ENCODE measurements at places on chromosomes 3 and 15.

GRCh38 chr3:128506754-128507153, 13.8 kb upstream of the GATA2 start:
- no peak for DNase-seq

DNA sequence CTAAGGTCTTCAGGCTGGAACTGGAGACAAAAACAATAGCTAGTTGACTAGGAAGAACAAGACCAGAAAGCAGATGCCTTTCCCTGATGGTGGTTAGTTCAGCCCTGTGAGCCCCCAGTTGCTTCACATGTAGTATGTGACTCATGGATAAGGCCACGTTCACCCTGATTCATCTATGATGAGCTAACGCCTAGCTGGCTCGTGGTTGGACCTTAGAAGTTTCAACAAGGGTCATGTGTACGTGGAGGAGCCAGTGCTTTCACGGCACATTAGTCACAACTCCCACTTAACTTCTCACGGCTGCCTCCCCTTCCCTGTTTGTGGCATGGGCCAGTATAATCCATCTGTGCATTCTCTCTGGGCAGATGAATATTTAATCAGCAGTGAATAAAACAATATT, 20.6 kb downstream of the COL8A1 start:
- no peak for DNase-seq

- DNase-seq: no peak
Observed at GRCh38 chr15:58086491-58086890, 21.0 kb upstream of the ALDH1A2 start.

DNA sequence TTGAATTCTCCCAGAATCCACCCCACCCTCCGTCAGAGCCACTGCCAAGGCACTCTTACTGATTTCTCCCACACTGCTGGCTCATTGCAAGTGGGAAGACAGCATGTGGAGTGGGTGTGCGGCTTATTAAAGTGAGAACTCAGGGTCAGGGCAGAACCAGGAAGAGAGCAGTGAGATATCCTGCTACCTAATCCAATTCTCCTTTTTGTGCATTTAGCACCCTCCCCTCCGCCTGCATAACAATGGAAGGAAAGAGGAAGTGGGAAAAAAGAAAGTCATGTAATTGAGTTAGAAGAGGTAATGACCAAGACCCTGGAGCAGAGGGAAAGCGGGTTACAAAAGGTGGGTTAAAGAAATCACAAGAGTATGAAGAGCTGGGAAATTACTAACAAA, 27.8 kb upstream of the PIK3CB start:
- DNase-seq: no peak

- DNase-seq: no peak
Observed at GRCh38 chr15:38307861-38308641, 55.4 kb downstream of the SPRED1 start.

DNA sequence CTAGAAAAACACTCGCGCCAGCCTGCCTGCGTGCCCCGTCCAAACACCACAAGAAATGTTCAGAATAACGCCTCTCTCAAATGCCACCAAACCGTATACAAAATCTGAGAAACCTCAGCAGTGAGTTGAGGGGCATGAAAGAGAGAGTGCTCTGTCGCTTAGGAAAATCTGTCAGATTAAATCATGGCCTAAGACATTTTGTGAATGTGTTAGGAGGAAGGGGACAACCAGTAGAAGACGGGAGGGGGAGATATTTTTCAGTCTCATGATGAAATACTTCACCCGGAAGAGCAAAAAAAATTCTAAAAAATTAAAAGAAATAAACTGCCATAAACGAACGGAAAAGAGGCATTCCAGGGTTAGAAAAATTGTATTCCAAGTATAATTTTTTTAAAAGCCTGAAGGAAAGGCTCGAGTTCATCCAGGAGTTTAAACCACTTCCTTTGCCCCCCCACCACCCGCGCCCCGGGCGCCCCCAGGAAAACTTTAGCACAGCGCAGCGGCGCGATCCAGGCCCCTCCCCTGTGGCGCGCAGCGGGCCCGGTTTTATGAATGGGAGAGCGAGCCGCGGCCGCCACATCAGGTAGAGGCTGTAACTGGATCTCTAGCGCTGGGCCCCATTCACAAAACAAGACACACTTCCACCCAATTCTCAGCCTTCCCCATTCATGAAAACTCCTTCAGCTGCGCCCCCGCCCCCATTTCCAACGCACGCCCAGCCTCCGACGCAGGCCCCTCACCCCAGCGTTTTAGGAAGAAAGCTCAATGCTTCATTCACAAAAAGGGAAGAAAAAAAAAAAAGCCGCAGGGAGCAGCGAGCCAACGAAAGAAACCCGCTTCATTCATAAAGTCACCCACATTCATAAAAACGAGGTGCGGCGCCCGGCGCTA, 1.4 kb downstream of the ETV5 start:
- DNase-seq: peak; percentile 71

DNA sequence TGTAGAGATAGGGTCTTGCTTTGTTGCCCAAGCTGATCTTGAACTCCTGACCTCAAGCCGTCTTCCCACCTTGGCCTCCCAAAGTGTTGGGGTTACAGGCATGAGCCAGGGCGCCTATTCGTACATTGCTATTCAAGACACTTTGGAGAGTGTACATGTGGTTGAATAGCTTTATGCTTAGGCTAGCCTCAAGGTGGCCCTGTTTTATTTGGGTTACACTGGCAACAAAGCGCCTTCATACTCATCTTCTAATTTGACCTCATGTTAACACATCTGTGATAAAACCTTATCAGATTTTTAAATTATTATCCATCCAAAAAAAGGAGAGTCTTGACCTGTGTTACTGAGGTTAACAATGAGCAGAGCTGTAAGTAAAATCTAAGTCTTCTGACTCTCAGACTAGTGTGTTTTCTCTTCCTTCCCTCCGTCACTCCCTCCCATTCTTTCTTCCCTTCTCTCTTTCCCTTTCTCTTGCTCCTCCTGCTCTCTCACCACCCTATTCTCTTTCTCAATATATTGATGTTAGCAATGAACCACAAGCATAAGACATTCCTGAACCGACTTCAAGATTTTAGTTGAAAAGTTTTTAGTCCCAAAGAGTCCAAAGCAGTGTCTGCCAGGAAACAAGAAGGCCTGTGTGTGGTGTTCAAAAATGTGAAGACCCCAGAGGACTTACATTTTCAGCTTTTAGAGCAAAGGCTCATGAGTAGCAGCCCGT, 603.7 kb upstream of the CFAP20DC start:
- DNase-seq: no peak

- no peak for DNase-seq
Observed at GRCh38 chr3:31132132-31132769, 237.8 kb upstream of the GADL1 start.

GRCh38 chr3:135499426-135499825, 466.1 kb upstream of the PPP2R3A start:
- no peak for DNase-seq

DNA sequence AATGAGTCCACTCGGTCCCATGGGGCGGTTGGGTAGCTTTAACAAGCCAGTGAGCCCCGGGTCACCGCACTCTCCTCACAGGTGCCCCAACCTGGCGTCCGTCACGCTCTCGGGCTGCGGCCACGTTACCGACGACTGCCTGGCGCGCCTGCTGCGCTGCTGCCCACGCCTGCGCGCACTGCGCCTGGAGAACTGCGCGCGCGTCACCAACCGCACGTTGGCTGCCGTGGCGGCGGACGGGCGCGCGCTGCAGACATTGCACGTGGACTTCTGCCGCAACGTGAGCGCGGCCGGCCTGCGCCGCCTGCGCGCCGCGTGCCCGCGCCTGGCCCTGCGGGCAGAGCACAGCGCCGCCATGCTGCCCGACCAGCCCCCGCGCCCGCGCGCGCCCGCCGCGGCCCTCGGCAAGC, 3.4 kb downstream of the FBXL22 start:
- peak; percentile 62 for DNase-seq

DNA sequence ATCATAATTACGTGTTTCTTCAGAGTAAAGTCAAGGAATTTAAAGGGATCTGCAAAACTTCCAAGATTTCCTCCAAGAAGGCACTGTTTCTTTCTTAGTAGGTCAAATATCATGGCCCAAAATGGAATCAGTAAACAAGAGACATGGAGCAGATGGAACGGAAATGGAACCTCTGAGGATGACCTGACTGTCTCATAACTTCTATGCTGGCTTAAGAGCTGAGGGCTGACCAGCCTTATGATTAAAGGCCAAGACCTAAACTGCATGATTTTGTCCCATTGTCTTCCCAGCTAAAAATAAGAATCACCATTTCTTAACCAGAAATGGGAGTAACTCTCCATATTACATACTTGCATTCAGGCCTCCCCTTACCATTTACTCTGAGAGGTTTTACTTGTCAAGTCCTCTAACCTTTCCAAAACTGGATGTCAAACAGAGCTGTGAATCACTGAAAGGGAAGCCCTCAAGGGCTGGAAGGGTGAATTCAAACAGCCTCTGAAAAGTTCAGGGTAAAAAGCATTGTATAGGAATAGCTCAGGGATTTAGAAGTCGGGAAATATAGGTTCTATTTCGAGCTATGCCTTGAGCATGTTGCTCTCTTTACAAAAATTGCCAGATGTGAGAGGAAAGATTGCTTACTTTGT, 103.7 kb downstream of the MEIS2 start:
- DNase-seq: no peak

DNA sequence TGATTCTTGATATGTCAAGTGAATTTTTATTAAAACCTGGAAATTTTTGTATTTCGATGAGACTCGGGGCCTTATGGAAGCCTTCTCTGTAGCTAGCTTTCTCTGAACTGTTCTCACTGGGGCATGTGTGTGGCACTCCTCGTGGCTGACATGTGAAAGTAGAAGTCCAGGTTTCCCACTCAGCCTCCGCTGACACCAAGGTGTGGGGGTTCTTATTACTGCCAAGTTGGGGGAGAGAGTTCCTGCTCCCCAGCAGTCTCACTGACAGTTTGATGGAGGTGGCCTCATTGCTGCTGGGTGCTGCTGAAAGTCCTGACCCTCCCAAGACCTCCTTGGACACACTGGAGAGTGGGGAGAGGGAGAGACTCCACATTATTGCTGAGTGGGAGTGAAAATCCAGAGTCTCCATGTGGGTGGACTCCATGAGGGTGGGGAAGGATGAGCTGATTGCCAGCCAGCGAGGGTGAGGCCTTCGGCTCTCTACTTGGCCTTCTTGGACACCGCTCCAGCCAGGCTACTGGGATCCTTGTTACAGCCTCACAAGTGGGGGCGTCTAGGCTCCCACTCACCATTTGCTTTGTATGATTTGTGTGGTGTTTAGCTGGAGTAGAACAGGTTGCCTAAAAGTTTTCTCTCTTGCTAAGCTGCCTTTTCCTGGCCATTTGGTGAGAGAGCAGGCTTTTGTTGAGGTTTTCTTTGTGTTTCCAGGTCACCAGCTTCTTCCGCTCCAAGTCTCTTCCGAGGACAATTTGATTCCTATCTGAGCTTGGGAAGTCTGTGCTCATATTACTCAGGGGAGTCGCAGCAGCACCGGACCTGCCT, 64.1 kb downstream of the LSM3 start:
- DNase-seq: no peak

DNA sequence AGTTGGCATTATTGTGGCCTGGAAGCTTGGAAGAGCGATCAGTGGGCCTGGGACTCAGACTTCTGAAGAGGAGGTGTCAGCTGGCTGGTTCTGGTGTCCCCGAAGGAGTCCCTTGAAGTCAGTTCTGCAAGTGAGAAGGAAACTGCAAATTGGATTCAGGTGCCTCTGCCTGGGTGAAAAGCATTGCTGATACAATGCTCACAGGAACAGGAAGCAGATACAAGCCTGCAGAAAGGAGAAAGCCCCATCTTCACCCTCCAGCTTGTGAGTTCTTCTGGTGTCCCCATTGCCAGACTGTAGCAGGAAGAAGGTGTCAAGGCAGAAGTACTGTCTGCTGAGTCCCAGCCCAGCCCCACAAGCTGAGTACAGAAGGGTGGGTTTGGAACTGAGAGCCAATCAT, 271.3 kb downstream of the PLOD2 start:
- DNase-seq: no peak

- DNase-seq: no peak
Observed at GRCh38 chr3:98985431-98985830, 83.9 kb upstream of the DCBLD2 start.

DNA sequence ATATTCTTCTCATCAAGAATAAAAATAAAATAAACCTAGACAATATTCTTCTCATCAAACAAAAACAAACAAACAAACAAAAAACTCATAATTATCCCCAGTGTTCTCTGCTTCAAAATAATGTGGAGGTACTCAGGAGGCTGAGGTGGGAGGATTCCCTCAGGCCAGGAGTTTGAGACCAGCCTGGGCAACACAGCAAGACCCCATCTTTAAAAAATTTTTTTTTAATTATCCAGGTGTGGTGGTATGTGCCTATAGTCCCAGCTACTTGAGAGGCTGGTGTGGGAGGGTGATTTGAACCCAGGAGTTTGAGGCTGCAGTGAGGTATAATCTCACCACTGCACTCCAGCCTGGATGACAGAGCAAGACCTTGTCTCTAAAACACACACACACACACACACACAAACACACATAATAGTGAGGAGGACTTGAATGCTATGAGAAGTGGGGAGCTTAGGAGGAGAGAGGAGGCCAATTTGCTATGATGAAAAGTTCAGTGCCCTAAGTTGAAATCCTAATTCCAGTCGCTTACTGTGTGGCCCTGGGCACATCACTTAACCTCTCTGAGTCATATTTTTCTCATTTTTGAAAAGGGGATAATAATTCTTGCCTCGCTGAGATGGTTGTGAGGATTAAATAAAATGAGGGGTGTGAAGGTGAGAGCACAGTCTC, 35.8 kb upstream of the HERC1 start:
- no peak for DNase-seq

- no peak for DNase-seq
Observed at GRCh38 chr15:85520650-85521049, 140.2 kb downstream of the AKAP13 start.

- DNase-seq: no peak
Observed at GRCh38 chr3:14562121-14562890, 22.2 kb upstream of the GRIP2 start.

- DNase-seq: no peak
Observed at GRCh38 chr3:60657972-60658371, 593.3 kb downstream of the FHIT start.

- no peak for DNase-seq
Observed at GRCh38 chr3:183288117-183288516, 35.1 kb downstream of the B3GNT5 start.

DNA sequence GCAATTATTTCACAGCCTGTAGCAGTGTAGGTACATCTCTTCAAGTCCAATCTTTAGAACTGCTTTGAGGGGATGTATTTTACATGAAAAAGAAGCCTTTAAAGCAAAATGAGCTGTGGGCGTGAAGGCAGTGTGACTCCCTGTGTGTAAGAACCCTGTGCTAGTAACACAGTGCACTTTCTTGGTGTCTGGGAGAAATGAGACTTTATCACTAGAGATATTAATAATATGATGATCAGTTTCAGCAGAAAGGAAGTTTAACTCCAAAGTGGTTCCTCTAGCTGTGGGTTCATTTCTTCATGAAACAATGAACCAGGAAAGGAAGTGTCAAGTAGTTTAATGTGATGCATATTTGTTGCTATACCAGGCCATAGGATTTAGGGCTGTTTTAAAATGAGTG, 41.5 kb downstream of the SLCO3A1 start:
- no peak for DNase-seq

- no peak for DNase-seq
Observed at GRCh38 chr3:31957106-31957505, 24.0 kb downstream of the OSBPL10 start.

DNA sequence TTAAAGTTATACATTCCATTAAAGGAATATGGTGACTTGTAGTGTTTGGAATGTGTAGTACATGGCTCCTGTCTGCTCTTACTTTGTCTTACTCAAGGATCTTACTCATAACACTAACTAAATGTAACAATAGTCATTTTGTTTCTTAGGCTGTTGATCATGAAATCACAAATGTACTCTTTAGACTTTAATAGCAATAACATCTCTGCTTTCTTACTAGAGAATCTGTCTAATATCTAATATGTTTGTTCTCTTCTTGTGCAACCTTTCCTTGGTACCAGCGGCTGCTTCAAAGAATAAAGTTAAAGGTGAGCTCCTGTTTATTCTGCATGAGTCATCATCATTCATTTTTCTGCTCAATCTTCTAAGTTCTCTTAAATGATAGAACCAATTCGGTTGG, 767.5 kb downstream of the CADM2 start:
- no peak for DNase-seq

Data from NCI-H1694 (cell line).